NCI-H1092 treated with DMSO at 0.1 percent for 48 hours (cell line): ENCODE measurements at places on chromosomes 16 and 17.

DNA sequence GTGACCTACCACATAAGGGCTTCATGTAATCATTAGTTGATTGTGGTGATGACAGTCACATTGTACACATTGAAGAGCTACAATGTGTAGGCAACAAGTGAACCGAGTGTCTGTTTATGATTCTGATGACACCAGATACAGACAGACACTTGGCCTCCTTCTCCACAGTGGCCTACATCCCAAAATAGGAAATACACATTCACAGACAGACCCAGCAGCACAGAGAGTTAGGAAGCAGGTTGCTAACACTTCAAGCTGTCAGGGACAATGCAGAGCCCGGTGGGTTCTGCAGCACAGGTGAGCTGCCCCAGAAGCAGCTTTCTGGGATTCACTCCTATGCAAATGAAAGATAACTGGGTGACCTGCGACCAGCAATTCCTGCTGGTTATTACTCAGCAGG is 72.2 kb downstream of the CDH11 start:
- no peak for DNase-seq

- DNase-seq = no peak
Measured at GRCh38 chr17:38434178-38434665, 6.0 kb downstream of the ARHGAP23 start.

DNA sequence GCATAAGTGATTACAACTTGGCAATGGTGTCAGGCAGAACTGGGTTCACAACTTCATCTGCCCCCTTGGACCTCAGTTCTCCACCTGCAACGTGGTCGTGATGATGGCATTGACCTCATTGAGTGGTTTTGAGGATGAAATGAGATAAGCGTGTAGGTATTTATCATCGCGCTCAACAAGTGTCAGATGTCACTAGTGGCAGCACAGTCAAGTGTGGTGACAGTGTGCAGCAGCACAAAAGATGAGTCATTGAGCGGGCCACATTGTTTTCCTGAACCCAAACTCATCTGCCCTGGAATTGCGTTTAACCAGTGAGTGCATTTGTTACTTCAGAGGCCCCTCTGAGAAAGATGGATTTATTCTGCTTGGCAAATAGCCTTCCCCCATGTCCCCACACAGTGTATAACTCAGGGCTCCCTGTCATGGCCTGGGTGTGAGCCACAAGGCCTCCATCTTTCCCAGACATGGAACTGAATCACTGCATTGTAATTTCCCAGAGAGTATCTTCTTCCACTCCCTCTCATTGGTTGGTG is 20.9 kb downstream of the IRX3 start:
- DNase-seq = no peak

- no peak for DNase-seq
Measured at GRCh38 chr17:44629314-44629713, 27.0 kb upstream of the MEIOC start.

GRCh38 chr16:19294156-19294649 is 8.7 kb downstream of the CLEC19A start:
- no peak for DNase-seq

DNA sequence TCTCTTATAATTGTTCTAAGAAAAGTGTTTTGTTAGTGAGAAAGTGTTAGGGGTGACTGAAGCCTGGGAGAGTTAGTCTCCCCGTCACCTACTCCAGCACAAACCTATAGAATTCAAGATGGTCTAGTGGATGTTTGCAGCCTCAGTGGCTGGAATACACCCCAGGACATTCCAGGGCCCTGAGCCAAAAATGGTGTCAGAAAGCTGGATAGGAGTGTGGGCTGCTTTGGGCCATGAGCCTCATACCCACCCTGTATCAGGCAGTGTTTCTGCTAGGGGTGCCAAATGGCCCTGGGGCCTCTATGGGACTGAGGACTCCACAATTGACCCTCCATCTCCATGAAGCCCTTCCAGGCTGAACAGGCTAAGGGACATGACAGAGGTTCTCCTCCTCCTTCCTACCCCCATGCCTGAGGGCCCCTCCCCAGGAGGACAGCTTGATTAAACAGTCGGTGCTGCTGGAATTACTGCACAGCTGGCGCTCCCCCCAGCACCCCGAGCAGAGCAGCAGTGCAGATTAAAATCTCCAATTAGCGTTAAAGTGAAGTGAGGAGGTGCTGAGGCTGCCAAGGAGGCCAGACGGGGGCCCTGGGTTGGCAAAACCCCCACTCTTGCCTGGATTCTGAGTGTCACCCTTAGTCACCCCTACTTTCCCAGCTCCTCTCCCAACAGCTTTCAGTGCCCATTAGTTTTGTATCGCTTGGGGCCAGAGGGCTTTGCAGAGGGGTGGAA is 59.1 kb downstream of the NEUROD2 start:
- no peak for DNase-seq

- no peak for DNase-seq
Measured at GRCh38 chr16:50697881-50698767, 4.7 kb downstream of the NOD2 start.

- DNase-seq = peak; percentile 37
Measured at GRCh38 chr16:67673712-67674580, 7.3 kb downstream of the C16orf86 start.

DNA sequence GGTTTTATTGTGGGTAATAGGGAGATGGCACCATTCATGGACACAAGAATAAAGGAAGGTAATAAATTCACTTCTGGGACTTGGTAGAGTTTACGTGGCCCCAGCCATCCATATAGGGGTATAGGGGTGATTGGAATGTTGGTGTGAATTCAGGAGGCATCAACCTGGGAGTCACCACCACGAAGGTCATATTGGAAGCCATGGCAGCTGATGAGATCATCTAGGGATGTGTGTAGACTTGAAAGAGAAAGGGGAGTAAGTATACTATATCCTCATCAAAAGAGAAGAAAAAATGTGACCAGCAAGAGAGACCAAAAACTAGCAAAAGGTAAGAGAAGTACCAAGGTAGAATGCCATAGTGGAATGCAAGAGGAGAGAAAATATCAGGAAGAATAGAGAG is 26.6 kb upstream of the GINS3 start:
- DNase-seq = no peak

GRCh38 chr16:72558501-72558900 is 386.5 kb upstream of the PMFBP1 start:
- DNase-seq = no peak

- no peak for DNase-seq
Measured at GRCh38 chr16:89765292-89765830, 44.0 kb downstream of the ZNF276 start.

GRCh38 chr16:30805056-30805369 is 18.0 kb upstream of the ZNF629 start:
- DNase-seq = no peak

- DNase-seq = no peak
Measured at GRCh38 chr17:59151591-59151990, 3.4 kb downstream of the SKA2 start.

DNA sequence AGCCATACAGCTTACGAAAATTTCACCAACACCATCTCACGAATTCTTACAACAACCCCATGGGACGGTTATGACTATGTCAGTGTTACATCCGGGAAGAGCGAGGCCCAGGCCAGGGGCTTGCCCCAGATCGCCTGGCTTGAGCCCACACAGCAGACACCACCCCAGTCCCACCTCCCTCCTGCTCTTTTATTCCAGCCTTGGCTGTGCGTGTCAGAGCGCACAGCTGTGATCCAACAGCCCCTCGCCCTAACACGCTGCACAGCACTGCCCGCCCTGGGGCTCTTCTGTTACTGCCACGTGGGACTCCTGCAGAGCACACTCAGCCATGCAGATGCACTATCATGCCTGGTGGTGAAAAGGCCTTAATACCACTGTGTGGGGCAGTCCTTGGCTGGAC is 127.9 kb downstream of the ENGASE start:
- DNase-seq = no peak

- DNase-seq = no peak
Measured at GRCh38 chr16:27520982-27521673, 28.6 kb downstream of the GTF3C1 start.

DNA sequence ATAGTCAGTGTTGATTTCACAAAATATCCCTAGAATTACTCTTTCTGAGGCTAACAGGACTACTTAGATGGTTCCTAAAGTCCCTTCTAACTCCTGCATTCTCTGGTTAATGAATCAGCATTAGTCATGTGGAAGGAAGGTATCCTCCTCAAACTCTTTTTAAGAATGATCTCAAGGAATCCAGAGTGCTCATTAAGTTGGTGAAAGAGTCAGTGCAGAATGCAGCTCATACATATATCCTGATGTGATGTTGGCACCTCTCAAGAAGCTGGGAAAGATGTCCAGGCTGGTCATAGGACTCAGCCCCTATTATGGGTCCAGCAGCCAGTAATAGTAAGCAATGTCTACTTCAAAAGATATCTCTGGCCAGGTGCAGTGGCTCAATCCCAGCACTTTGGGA is 65.5 kb downstream of the PIGL start:
- no peak for DNase-seq

DNA sequence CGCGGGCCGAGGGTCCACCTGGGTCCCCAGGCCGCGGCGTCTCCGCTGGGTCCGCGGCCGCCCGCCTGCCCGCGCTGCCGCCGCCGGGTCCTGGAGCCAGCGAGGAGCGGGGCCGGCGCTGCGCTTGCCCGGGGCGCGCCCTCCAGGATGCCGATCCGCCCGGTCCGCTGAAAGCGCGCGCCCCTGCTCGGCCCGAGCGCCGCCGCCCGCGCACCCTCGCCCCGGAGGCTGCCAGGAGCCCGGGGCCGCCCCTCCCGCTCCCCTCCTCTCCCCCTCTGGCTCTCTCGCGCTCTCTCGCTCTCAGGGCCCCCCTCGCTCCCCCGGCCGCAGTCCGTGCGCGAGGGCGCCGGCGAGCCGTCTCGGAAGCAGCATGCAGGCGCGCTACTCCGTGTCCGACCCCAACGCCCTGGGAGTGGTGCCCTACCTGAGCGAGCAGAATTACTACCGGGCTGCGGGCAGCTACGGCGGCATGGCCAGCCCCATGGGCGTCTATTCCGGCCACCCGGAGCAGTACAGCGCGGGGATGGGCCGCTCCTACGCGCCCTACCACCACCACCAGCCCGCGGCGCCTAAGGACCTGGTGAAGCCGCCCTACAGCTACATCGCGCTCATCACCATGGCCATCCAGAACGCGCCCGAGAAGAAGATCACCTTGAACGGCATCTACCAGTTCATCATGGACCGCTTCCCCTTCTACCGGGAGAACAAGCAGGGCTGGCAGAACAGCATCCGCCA is 504 bp downstream of the FOXC2 start:
- no peak for DNase-seq

DNA sequence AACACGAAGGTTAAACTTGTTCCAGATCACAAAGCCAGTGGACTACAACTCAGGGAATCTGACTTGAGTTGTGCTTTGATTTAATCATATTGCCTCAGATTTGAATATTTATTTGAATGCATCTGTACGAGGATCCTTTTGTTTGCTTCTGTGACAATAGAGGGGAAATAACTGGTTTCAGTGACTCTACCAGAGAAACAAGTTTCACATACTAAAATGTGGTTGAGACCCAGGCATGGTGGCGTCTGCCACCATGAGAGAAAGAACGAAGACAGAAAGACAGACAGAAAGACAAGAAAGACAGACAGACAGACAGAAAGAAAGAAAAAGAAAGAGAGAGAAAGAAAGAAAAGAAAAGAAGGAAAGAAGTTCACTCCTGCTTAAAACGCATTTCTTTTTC is 24.0 kb downstream of the YWHAE start:
- no peak for DNase-seq

DNA sequence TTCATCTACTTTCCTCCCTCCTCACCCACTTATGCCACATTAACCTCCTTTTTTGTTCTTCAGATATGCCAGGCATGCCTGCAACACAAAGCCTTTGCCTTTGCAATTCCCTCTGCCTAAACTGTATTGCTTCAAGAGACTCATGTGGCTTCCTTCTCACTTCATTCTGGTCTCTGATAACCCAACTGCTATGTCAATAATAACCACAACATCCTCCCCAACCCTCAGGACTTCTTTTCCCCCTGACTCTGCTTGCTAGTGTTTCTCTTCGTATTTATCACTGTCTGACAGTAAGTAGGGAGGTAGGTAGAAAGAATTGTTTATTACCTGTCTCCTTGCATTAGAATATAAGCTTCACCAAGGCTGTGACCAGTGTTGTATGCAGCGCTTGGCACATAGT is 22.4 kb downstream of the RBL2 start:
- no peak for DNase-seq

- no peak for DNase-seq
Measured at GRCh38 chr17:3316836-3317235, 18.7 kb upstream of the OR3A1 start.

DNA sequence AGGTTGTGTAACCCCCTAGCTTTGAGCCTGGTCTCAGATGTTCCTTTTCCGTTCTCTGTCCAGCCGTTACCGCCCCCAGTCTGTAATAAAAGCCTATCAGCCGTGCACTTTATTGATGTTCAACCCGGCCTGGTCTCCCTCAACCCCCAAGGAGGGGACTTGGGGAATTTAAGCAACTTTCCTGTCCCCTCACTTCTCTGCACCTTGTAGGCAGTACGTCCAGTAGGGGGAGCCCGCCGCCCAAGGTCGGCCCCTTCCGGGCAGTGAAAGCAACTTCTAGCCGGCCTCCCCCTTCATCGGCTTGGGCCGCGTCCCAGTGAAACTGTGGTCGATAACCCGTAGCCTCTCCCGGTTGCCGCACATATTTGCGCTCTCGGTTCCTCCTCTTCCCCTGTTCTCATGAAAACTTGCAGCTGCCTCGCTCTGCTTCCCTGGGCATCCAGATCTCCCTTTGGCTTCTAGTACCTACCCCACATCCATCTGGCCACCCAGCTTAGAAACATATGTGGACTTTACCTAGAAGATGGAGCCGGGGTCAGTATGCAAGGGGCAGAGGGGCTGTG is 7.9 kb downstream of the PNPO start:
- DNase-seq = peak; percentile 66

DNA sequence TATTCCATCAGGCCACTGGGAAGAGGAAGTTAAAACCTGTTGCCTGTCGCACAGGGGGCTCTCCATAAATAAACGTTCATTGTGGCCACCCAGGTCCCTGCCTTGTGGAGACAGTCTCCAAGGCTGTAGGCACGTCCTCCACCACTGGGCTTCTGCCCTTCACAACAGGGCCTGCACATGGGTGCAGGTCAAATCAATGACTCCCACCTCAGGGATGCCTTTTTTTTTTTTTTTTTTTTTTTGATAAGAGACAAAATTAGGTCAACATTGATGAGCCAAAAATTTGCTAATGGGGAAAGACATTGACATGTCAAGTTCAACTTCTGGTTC is 12.6 kb upstream of the SLC12A3 start:
- DNase-seq = no peak

DNA sequence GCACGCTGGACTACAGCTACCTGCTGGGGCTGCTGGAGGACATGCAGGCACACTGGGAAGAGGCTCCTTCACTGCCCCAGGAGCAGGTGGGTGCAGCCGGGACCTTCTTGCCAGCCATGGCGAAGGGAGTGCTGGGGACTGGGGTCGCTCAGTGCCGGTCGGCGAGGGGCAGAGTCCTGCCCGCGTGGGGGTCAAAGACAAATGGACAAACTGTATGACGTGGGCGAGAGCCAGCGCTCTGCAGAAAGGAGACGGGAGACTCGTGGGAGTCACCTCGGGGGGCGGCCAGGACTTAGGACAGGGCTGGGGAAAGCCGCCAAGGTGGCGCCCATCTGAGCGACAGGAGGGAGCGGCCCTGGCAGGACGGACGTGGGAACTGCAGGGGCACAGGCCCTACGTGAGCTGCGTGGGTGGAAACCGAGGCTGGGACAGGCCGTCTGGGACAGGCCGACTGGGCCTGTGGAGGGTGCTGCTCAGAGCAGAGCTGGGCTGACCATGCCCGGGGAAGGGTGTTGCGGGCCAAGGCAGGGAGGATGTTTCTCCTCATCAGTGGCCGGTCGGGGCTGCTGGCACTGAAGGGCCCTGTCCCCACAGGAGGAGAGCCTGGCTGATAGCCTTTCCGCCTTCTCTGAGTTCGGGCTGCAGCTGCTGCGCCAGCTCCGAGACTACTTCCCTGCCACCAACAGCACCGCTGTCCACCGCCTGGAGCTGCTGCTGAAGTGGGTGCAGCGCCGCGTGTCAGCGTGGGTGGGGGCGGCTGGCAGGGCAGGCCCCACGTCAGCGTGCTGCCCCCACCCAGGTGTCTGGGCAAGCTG is 8.0 kb downstream of the TSR3 start:
- DNase-seq = no peak
